ENCODE measurements at places on chromosomes 11 and 22.

GRCh38 chr11:85643191-85643614, 4.6 kb upstream of the TMEM126A start:
- DNase-seq: no peak

GRCh38 chr11:17714356-17714854, 5.0 kb upstream of the MYOD1 start:
- DNase-seq: no peak

DNA sequence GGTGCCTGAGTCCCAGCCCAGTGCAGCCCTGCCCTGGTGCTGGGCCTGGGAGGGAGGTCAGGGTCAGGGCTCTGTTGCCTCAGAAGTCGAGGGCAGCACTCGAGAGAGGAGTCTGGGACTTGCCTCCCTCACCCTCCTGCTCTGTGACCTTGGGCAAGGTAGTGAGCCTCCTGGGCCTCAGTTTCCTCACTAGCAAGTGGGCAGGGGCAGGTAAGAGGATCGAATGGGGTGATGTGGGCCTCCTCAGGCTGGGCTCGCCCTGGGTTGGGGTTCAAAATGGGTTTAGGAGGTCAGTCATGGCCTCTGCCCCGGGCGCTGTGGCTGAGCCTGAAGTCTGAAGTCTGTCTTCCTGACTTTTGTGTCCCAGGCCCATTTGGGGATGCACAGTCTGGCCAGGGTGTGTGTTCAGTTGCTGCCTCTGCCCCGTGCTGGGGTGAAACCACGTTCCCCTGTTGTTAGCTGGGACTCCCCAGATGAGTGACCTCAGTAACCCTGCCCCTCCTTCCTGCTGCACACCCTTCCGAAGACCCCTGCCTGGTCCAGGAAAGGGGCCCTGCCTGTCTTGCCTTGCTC, 40.9 kb upstream of the CELSR1 start:
- DNase-seq: no peak

- DNase-seq: no peak
Observed at GRCh38 chr11:76047766-76048165, 158.5 kb downstream of the WNT11 start.

DNA sequence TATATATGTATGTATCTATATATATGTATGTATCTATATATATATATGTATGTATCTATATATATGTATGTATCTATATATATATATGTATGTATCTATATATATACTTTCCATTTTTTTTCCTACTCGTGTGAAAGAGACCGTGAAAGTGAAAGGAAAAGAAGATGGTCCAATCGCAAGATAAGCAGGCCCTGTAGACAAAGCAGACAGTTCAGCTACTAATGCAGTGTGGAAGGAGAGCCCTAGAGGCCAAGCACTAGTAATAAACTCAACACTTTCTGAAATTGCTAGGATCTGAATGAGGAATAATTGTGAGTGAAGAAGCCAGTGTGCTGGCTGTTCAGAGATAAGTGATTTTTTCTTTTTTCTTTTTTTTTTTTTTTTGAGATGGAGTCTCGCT, 47.2 kb downstream of the MCHR1 start:
- no peak for DNase-seq

GRCh38 chr22:38353142-38353629, 36.0 kb upstream of the CSNK1E start:
- DNase-seq: peak; percentile 36

- peak; percentile 45 for DNase-seq
Observed at GRCh38 chr11:94786264-94787126, 18.3 kb downstream of the AMOTL1 start.

GRCh38 chr22:29625090-29625825, 21.8 kb downstream of the NF2 start:
- peak; percentile 82 for DNase-seq

All from fibroblast of upper back skin (primary cell).